ENCODE measurements at places on chromosomes 2 and 18.
A peak's percentile ranks its signal among the peaks of the same experiment; 100 is the strongest.

GRCh38 chr18:47983055-47983454, 52.6 kb upstream of the SMAD2 start:
- no peak for DNase-seq

GRCh38 chr2:189066037-189066436, 91.9 kb downstream of the COL3A1 start:
- no peak for DNase-seq

GRCh38 chr2:119350311-119350998, 16.2 kb downstream of the C2orf76 start:
- no peak for DNase-seq

- DNase-seq: no peak
Measured at GRCh38 chr2:2022941-2023586, 278.7 kb upstream of the PXDN start.

- DNase-seq: peak; percentile 46
Measured at GRCh38 chr18:54616220-54616848, 25.3 kb downstream of the DYNAP start.

All from common myeloid progenitor, CD34-positive (primary cell).